ENCODE measurements at places on chromosomes 11 and 22.

DNA sequence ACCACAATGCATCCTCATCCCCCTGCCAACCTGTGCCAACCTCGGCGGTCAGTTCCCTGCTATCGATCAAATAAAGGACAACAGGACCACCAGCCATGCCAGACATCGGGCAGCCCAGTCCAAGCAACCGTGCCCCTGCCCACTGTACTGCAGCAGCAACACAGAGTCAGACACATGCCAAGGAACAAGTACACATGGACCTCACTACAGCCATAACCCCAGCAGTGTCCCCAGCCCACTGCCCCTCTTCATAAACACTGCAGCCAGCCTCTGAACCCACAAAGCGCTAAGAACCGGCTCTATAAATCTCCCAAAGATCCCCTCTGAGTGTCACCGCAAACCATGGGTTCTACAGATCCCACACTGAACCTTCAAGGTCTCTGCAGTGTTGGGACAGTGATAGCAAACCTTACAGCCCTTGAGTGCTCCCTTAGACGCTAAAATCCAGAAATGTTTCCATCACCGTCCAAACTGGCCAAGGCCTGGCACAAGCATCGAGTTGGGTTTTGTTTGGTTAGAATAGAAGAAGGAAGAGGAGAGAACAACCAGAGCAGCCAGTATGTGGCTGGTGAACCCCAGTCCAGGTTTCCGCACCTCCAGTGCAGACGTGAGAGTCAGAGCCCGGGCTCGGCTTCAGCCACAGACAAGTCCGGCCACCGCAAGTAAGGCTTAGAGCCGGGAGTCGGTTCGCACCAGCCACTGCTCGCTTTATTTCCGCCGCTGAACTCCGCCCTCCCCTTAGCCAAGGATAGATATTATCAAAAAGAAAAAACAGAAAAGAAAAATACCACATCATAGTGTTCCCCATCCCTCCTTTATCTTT, 7.9 kb downstream of the PAX6 start:
- no peak for DNase-seq
- no peak overlapping the region for H3K27ac ChIP-seq
- no peaks in the 10 kb centered on the region for H3K36me3 ChIP-seq
- peaks cover 26% of the 10 kb centered on the region for H3K27me3 ChIP-seq
- H3K4me3 ChIP-seq: no peak overlapping the region

DNA sequence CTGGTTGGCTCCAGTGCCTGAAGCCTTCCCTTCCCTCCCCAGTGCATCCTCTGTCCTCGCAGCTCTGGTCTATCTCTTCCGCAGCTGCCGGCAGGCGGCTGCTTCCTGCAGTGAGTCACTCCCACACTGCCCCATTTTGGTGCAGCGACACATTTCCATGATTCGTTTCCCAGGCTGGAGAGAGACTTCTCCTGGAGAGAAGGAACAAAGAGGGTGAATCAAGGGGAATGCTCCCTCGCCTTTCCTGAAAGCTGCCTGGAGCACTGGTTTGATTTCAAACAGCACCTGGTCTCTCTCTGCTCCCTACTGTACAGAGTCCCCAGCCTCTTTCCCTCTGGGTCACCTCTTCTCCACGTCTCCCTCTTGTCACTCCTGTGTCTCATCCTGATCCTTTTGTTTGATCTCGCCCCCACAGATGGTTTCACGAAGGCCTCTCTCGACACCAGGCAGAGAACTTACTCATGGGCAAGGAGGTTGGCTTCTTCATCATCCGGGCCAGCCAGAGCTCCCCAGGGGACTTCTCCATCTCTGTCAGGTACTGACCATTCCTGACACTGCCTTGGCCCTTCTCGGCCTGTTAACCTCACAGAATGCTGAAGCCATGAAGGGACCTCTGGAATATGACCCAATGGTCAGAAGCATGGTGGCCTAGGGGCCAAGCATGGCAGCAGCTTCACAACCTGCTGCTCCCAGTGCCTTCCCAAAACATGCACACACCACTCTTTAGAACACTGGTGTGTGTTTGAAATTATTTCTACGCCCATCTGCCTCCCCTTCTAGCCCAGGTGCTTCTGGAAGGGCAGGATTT, at the start of gene TMA7B:
TSS of gene TMA7B (plus strand) at position 758 of the 808 bp plus-strand sequence. CDS start 3,978 bp downstream, outside the sequence.
- no peak for DNase-seq
- no peak within 1 kb of the TSS for H3K27ac ChIP-seq
- H3K4me3 ChIP-seq: no peak within 1 kb of the TSS
- H3K27me3 ChIP-seq: no peaks in the 10 kb centered on the region
- no peaks in the 10 kb centered on the region for H3K4me1 ChIP-seq

DNA sequence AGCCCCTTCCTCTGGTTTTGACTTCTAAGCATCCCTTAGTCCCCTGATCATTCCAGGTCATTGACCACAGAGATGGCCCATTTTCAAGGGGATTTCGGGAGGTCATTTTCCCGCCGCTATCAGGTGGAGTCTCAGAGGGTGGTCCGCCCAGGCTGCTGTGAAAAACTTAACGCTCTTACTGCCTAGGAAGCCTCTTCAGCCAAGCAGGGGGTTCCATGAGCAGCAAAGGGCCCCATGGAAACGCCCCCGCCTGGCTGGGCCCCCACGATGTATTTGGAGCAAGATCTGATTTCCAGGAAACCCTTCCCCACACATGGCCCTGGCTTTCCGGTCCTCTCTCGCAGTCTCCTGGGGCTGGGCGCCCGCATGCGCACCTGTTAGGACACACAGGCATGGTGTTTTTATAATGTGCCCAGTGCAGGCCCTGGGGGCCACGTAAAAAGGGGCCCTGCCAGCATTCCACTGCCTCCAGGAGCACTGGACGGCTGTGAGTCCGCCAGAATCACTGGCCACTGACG, 32.5 kb downstream of the ANO1 start:
- H3K36me3 ChIP-seq: no peaks in the 10 kb centered on the region
- no peak overlapping the region for H3K4me3 ChIP-seq
- H3K27ac ChIP-seq: no peak overlapping the region
- H3K4me1 ChIP-seq: peaks cover 9% of the 10 kb centered on the region
- DNase-seq: no peak

DNA sequence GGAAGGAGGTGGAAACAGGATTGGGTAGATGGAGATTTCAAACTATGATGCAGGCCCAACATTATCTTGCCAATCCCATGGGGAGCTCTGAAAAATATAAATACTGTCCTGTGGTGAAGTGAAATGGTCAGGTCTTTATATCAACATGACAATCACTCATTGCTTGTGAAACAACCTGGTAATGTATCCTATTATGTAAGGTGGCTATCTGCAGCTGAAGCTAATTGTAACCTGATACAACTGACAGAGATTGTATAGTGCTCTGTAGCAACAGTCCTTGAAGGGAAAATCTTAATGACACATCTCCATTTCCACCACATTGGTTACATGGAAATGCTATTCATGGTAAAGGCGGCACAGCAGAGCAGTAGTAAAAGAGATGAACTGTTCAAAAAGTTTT, 20.7 kb upstream of the CHORDC1 start:
- no peaks in the 10 kb centered on the region for H3K27me3 ChIP-seq
- no peaks in the 10 kb centered on the region for H3K4me1 ChIP-seq
- H3K36me3 ChIP-seq: no peaks in the 10 kb centered on the region
- no peak overlapping the region for H3K4me3 ChIP-seq
- DNase-seq: no peak
- H3K27ac ChIP-seq: no peak overlapping the region
